ENCODE measurements at places on chromosomes 7 and 10.

DNA sequence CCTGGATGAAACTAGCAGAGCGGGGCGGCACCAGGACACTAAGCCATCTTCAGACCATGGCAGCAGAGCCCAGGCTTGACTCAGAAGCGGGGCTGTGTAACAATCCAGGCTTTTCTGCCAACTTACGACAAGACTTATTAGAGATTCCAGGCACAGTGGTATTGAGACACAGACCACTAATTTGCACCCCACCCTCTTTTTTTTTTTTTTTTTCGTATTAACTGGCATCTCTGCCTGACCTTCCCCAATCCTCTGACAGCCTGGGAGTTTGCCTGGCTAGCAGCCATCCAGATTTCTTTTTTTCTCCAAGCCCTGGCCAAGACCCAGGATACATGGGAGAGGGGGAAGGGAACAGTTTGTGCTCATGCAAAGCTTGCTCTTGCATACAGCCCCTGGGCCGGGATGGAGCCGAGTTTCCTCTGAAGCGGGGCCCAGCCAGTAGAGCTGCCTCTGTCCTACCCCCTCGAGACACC, 182.4 kb downstream of the PLXNA4 start:
- no peak for DNase-seq

GRCh38 chr7:28497009-28497408, 84.7 kb downstream of the CREB5 start:
- no peak for DNase-seq

DNA sequence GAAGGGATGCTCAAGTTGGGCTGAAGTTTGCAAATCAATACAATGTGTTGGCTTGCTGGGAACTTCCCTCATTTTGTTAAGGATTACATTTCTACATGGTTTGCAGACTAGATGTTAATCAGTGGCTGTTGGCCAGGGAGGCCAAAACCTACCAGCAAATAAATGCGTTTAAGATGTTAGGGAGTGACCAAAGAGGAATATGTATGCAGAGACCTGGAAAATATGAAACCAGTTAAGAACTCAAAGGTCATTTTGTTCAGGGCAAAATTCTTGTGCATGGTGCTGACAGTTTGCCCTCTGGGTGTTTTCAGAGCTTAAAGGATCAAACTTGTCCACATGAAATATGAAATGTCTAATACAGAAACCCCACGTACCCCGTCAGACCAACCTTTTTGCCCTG, 30.3 kb downstream of the GATA3 start:
- DNase-seq: no peak

GRCh38 chr7:56115852-56116538, at the start of gene NUPR2:
Gene NUPR2, minus strand, starts transcription at chr7:56116417. Its CDS starts 103 bp downstream, at chr7:56116314.
- no peak for DNase-seq
